ENCODE measurements at places on chromosomes 3 and 15. TPM values are rescaled to one million over a fixed set of nuclear protein-coding genes. Genes with fewer than 3 reads are reported as not detected.

- no peak for DNase-seq
These were observed 52.0 kb downstream of the CMSS1 start for GRCh38 chr3:99869621-99870020.

DNA sequence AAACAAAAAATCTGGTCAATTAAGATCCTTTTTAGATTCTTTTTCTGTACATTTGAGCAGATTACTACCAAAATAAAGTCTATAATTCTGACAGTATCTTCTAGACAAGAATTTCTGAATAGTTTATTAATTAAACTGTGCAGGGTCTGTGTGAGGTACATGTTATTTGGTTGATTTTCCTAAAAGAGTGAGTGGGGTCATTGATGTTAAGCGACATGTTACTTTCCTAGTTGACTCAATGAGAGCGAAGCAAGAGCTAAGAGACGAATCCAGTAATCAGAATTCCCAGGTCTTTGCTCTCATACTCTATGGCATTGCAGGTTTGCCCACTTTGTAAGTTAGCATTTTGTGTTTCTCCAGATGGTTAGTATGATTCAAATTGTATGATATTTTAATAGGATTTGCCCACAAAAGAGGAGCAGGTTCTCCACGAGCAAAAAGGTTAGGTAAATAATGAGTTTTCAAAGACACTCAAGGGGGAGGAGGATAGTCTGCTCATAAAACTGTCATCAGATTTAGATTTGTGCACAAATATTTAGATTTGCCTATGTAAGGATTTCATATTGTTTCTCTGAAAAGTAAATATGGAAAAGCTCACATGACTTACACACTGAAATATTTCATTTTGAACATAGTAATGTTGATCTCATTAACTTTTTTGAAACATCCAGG, 217.2 kb upstream of the CGNL1 start:
- no peak for DNase-seq

GRCh38 chr3:78986416-78987101, 781.2 kb downstream of the ROBO1 start:
- no peak for DNase-seq

DNA sequence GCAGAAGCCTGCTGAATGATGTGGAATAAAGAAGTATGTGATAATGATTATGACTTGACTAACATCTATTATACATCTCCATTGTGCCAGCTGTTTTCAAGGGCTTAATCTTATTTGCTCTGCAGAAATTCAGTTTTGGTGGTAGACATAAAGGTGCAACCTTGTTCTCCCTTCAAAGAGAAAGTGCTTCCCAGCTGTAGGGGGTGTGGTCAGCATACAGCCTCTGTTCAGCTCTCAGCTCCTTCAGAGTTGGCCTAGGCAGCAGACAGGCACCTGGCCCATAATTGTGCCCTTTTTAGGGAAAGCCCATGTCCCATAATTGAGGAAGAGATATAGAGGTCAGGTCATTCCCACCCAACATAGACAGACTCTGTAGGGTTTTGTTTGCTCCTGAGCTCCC, 104.3 kb upstream of the EOMES start:
- DNase-seq, result no peak

DNA sequence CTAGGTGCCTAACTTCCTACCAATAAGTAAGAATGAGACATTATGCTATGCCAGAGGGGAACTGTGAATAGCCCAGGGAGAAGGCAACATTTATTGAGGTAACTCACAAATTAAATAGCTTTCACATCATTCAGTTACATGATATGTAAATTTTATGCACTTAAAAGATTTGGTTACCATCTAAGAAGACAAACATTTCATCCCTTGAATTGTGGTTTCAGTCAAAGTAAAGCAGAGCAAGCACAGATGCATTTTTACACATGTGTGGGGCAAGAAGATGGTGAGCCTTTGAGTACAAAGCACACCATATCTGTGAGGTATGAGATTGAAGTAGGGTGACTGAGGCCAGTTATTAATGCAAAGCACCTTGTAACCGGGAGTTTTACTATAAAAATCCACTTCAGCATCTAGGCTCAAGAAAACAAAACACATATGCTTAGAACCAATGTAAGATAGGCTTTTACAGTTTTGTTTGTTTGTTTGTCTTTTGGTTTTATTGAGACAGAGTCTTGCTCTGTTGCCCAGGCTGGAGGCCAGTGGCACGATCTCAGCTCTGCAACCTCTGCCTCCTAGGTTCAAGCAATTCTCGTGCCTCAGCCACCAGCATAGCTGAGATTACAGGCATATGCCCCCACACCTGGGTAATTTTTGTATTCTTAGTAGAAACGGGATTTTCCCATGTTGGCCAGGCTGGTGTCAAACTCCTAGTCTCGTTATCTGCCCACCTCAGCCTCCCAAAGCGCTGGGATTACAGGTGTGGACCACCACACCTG, 3.5 kb downstream of the PLSCR2 start:
- DNase-seq, result no peak

DNA sequence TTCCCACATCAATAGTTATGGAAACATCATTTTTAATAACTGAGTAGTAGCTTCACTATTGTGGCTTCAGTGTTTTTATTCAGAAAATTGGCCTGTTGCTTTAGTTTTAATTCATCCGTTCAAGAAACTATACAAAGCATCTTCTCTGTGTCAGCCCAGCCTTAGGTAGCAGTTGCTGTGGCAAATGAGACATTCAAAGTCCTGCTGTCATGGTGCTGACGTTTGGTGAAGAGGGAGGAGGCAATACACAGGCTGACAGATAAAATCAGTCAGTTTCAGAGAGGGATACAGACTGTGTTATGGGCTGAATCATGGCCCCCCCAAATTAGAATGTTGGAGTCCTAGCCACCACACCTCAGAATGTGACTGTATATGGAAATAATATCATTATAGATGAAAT, 56.5 kb downstream of the SLC7A14 start:
- DNase-seq, result no peak

GRCh38 chr3:185983495-185984141, 45.8 kb upstream of the TRA2B start:
- peak; percentile 66 for DNase-seq

- peak; percentile 45 for DNase-seq
These were observed 872 bp downstream of the DLEC1 start for GRCh38 chr3:38039899-38040261.

- DNase-seq, result peak; percentile 78
These were observed at the start of gene ZBTB47 for GRCh38 chr3:42653560-42654330. Gene ZBTB47 (plus strand): TSS chr3:42653697. CDS start chr3:42658356, 4,659 bp downstream.

- no peak for DNase-seq
These were observed 403.5 kb downstream of the SHQ1 start for GRCh38 chr3:72444656-72445223.

DNA sequence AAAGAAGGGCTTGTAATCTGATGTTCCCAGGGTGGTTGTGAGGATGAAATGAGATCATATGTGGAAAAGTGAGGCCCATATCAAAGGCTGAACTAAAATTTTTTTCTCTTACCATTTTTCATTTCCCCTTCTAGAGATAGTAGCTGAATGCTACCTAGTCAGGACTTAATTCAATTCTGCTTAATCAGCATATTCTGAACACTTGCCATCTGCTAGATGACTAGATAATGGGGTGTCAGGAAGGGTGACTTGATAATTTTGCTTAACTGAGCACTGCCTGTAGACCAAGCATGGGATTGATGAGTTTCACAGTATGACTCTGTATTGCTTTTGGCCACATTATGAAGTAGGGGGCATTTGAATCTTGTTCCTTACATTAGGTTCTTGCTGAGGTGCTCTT, 136.2 kb downstream of the CHST2 start:
- no peak for DNase-seq

GRCh38 chr3:64352639-64352992, 127.3 kb upstream of the PRICKLE2 start:
- no peak for DNase-seq

DNA sequence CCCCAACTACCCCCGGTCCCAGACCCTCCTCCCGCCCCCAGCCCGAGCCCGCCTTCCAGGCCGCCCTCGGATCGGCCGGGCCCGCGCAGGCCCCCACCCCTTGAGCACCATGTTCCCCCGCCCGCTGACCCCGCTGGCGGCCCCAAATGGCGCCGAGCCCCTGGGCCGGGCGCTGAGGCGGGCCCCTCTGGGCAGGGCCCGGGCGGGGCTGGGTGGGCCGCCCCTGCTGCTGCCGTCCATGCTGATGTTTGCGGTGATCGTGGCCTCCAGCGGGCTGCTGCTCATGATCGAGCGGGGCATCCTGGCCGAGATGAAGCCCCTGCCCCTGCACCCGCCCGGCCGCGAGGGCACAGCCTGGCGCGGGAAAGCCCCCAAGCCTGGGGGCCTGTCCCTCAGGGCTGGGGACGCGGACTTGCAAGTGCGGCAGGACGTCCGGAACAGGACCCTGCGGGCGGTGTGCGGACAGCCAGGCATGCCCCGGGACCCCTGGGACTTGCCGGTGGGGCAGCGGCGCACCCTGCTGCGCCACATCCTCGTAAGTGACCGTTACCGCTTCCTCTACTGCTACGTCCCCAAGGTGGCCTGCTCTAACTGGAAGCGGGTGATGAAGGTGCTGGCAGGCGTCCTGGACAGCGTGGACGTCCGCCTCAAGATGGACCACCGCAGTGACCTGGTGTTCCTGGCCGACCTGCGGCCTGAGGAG, 472 bp downstream of the CHST14 start:
- DNase-seq, result no peak

GRCh38 chr15:72318408-72318942, 1.5 kb downstream of the CELF6 start:
- no peak for DNase-seq

- peak; percentile 69 for DNase-seq
These were observed 166.7 kb downstream of the ZNF621 start for GRCh38 chr3:40691452-40691861.

DNA sequence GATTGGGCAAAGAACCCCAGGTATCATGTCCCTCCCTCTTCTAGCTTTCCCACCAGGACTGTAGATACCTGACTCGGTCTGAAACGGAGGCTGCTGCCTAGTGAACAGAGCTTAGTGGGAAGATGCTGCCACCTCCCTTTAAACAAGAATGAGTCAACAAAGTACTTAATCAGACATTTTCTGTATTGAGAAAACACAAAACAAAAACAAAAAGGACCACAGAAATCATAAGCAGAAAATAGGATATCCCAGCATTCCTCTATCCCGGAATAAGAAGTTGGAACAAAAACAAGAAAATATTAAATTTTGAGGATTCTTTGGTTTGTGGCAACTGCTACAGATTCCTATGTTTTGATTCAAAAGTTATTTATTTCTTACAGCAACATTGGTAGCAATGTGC, 51.7 kb upstream of the COL8A1 start:
- no peak for DNase-seq

GRCh38 chr3:169966951-169967915, 626 bp downstream of the SEC62 start:
- peak; percentile 56 for DNase-seq

- peak; percentile 29 for DNase-seq
These were observed 46.8 kb downstream of the CYP11A1 start for GRCh38 chr15:74320352-74321247.

DNA sequence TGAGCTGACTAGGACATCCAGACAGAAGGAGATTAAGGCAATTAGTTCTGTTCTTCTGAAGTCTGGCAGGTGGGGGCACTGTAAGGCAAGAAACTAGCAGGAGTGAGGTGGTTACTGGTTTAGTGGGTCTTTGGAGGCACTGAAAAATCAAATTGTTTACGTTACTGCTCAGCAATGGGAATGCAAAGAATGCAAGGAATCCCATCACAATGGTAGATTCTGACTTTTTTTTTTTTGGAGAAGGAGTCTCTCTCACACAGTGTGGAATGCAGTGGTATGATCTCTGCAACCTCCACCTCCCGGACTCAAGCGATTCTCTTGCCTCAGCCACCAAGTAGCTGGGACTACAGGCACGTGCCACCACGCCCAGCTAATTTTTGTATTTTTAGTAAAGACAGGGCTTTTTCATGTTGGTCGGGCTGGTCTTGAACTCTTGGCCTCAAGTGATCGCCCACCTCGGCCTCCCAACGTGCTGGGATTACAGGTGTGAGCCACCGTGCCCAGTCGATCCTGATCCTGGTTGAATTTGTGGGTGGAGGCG, 16.4 kb downstream of the FAM107A start:
- DNase-seq, result peak; percentile 58

- no peak for DNase-seq
These were observed 54.5 kb upstream of the ACKR4 start for GRCh38 chr3:132542577-132542976.

WDR93 gene
- total RNA-seq, result 2.3 TPM

EAF2 gene
- 6.8 TPM for total RNA-seq

LMAN1L gene
- total RNA-seq, result not detected

STOML1 gene
- 20.9 TPM for total RNA-seq

PPP4R2 gene
- 51.5 TPM for total RNA-seq

COL6A5 gene
- not detected for total RNA-seq

ACSBG1 gene
- not detected for total RNA-seq

ETV5 gene
- 24.9 TPM for total RNA-seq

CSPG5 gene
- total RNA-seq, result 1.8 TPM

PML gene
- total RNA-seq, result 83.4 TPM

PXK gene
- total RNA-seq, result 139 TPM
